Esophagus mucosa (tissue), 1 donor: ENCODE measurements at places on chromosomes 6 and 20. TPM values are rescaled to one million over a fixed set of nuclear protein-coding genes. Genes with fewer than 3 reads are reported as not detected.

The MICA gene
- 11.0 TPM for total RNA-seq

The BNIP5 gene
- total RNA-seq = not detected

The POU5F1 gene
- 0.40 TPM for total RNA-seq

The SLA2 gene
- 0.12 TPM for total RNA-seq

- ATAC-seq = peak; percentile 53
Observed at GRCh38 chr6:161128680-161129196, 137.2 kb downstream of the MAP3K4 start.

GRCh38 chr20:14117768-14118167 is 122.5 kb downstream of the MACROD2 start:
- no peak for ATAC-seq

DNA sequence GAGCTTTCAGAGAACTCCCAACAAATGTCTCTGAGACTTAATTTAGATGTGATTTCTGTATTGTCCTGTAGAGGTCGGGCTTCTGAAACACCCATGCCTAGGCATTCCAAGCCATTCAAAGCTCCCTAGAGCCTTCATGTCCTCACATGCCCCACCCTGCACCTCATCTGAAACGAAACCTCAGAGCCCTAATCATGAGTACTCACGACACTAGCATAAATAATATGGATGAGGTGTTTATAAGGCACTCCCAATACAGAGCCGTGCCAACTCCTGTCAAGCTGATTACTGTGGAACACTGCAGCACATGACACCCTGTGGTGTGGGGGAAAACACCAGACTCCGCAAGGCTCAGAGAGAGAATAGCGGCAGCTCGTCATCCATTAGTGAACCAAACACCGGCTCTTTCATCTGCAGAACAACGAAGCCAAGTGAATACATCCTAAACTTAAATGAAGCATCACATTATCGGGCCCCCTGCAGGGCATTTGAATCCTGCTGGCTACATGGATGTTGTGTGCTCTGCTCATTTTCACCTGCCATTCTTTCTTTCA is 83.8 kb downstream of the FNDC1 start:
- ATAC-seq = peak; percentile 96

GRCh38 chr20:54891907-54892306 is 416.5 kb downstream of the DOK5 start:
- ATAC-seq = no peak

DNA sequence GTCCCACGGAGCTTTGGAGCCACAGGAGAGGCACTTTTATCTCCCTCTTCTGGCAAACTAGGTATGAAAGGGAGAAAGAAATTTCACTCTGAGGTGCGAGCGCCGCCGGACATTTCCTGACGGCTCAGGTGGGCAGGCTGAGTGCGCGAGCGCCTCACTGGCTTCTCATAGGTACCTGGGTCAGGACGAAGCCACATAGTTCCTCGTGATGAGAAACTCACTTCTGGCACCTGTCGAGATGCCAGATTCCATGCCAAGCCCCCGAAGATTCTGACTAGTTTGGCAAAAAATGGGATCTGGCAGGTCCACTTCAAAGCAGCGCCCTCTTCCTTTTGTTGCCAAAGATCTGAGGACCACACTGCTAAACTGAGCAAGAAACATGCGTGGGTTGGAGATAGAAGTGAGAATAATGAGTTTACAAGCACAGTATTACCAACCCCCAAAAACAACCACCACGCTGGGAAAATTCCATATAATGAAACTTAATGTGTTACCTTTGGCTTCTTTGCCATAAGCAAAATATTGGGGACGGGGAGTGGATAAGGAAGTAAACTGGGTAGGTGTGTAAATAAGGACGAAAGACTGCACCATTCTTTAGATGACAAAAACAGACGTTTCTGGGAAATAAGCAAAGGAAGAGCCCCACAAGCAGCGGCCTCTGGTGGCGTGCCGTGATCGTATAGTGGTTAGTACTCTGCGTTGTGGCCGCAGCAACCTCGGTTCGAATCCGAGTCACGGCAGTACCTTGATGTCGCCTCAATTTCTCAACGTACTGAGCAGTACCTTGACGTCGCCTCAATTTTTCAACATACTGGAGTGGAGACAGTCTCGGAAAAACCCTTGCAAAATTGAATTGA is 89.8 kb upstream of the PRSS16 start:
- peak; percentile 76 for ATAC-seq

DNA sequence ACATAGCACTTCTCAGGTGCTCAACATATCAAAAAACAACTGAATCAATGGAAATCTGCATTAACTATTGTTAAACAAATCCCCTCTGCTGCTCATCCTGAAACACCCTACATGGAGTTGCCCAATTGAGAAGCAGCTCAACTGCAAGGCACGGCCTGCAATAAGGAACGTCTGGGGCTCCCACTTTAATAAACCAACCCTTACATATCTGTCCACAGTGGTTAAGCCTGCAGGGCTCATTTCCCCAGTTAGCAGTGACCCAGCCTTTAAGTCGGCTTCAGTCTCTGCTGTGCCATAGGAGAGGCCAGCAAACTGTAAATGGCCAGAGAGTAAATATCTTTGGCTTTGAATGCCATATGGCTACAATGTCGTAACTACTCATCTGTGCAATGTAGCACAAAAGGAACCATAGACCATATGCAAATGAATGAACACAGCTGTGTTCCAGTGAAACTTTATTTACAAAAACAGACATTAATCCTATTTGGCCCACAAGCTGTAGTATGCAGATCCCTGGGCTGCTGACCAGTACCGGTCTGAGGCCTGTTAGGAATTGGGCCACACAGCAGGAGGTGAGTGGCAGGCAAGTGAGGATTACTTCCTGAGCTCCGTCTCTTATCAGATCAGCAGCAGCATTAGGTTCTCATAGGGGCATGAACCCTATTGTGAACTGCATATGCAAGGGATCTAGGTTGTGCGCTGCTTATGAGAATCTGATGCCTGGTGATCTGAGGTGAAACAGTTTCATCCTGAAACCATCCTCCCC is 522.7 kb upstream of the CDH4 start:
- no peak for ATAC-seq

DNA sequence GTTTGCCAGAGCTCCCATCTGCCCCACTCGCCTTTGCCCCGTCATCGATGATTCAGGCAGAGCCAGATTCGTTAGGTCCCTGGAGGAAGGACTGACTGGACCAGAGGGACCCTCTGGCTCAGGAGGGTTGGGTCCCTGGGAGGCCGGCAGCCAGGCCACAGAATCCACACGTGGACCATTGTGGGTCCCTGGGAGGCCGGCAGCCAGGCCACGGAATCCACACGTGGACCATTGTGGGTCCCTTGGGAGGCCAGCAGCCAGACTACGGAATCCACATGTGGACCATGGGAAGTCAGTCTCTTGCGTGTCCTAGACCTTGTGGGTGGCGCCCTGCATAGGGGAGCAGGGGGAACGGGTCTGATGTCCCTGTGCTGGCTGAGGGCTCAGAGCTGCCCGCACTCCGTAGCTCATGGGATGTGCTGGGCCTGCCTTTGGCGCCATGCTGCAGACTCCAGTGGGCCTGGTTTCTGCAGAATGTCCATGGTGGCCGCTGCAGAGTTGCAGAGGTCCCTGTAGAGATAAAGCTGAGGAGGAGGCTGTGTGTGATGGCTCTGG is 23.5 kb downstream of the UCKL1 start:
- ATAC-seq = no peak

GRCh38 chr6:14259594-14260152 is 142.1 kb downstream of the CD83 start:
- no peak for ATAC-seq

DNA sequence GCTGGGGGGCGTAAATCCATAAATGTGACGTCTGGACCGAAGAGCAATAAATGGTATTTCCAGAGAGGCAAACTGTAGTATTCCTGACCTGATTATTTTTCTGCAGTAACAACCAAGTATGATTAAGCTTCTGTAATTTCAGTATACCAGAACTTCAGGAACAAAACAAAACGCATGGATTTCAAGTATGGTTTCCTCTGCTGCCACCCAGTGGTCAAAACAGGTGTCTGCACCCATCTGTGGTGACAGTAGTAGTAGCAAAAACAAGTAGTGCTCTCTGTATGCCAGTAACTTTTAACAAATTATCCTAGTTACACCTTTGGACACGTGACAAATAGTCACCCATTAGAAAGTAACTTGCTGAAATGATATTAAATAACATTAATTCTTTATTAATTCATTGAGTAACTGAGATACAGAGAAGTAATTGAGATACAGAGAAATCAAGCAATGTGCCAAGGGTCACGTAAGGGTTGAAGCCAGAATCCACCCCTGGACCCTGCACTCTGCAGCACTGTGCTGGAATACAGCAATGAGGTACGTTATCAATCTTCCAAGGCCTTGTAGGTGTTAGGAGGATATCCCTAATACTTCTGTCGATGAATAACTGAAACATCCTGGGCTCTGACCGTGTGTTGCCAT is 7.9 kb downstream of the CALHM4 start:
- peak; percentile 77 for ATAC-seq

DNA sequence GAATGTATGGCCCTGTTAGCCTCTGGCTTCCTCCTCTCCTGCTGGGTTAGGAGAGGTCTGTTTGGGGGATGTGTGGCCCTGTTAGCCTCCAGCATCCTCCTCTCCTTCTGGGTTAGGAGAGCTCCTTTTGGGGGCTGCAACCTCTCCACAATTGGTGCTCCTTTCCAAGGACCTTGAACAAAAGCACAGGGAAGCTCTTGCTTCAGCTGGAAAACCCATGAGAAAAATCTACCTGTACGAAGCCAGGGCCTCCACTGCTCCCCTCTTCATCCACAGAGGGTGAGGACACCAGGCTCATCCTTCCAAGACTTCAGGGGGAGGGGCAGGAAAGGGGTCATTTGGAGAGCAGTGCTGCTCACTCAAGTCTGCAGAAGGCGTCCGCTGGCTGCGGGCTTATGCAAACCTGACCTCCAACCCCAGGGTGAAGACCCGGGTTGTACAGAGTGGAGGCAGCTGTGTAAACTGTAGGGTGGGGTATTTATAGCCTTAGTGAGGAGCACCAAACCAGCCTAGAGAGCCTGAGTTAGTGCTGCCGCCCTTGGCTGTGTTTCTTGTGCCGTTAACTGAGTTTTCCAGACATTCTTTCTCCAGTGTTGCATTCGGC is 62.1 kb downstream of the SLC24A3 start:
- no peak for ATAC-seq

DNA sequence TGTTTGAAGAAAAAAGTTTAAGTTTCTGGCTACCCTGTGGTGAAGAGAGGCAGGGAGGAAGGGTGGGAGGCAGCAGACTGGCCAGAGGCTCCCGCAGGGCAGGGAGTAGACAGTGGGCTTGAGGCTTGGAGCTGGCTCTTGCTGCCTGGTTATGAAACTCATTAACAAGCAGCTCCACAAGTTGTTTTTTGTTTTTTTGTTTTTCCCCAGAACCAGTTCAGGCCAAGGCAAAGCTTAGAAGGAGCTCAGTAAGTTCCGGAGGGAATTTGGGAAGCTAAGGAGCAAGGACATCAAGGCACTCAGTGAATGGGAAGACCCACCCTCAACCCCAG is 4.0 kb downstream of the DLL1 start:
- no peak for ATAC-seq

DNA sequence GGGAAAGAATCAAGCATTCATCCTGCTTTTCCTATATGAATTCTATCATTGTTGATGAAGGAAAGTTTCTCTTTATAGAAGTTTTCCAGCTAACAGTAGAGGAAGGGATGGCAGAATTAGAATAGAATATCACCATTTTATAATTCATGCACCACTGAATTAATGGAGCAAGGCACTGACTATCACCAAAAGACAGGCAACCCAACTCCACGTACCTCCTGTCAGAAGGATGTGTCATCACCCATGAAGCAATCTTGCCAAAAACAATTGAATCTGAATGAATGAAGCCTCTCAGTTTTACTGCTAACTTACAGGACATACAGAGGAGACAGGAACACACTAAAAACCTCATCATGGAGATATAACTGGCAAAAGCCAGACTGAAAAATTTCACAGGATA is 122.4 kb downstream of the NFATC2 start:
- ATAC-seq = no peak

GRCh38 chr6:38310061-38310460 is 329.7 kb downstream of the BTBD9 start:
- no peak for ATAC-seq

GRCh38 chr20:33689973-33690372 is 3.8 kb upstream of the E2F1 start:
- no peak for ATAC-seq

GRCh38 chr20:13312300-13312699 is 91.2 kb downstream of the ISM1 start:
- peak; percentile 75 for ATAC-seq

DNA sequence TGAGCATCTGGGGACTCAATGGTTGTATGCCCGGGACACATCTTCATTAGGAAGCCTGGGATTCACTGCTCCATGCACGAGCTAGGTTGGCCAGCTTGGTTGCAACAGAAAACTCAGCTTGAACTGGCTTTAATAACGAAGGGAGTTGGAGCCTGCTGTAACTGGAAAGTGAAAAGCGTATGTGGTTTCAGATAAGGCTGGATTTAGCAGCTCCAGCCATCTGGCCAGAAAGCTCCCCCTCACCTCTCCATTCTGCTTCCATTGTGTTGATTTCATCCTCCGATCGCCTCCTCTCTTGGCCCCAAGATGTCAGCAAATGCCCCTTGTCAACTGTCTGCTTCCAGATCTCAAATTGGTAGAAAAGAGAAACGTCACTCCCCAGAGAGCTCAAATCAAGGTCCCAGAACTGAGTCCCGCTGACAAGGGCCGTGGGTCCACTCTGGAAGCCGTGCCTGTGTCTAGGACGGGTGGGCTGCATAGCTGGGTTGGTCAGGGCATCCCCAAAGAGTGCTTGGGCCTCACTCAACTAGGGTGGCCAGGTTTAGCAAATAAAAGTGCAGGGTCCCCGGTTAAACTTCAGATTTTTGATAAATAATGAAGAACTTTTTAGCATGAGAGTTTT is 117.0 kb upstream of the PMEPA1 start:
- no peak for ATAC-seq
